Dermis microvascular lymphatic vessel endothelial cell (primary cell): ENCODE measurements at places on chromosomes 11 and 22. TPM values are rescaled to one million over a fixed set of nuclear protein-coding genes. Genes with fewer than 3 reads are reported as not detected.

CDHR5 gene
- not detected in 2 replicates for total RNA-seq

TAF6L gene
- total RNA-seq, result 23.9 and 37.4 TPM in 2 replicates

CARD18 gene
- total RNA-seq, result not detected in 2 replicates

INS gene
- total RNA-seq, result not detected in 2 replicates

SCGB2A2 gene
- not detected in 2 replicates for total RNA-seq

USH1C gene
- total RNA-seq, result not detected in 2 replicates

ANO1 gene
- not detected in 2 replicates for total RNA-seq

KCNK7 gene
- under 0.01 and 0.13 TPM in 2 replicates for total RNA-seq

AIFM3 gene
- under 0.01 and 0.13 TPM in 2 replicates for total RNA-seq

TSPAN32 gene
- total RNA-seq, result not detected in 2 replicates

NPAS4 gene
- not detected in 2 replicates for total RNA-seq

DNA sequence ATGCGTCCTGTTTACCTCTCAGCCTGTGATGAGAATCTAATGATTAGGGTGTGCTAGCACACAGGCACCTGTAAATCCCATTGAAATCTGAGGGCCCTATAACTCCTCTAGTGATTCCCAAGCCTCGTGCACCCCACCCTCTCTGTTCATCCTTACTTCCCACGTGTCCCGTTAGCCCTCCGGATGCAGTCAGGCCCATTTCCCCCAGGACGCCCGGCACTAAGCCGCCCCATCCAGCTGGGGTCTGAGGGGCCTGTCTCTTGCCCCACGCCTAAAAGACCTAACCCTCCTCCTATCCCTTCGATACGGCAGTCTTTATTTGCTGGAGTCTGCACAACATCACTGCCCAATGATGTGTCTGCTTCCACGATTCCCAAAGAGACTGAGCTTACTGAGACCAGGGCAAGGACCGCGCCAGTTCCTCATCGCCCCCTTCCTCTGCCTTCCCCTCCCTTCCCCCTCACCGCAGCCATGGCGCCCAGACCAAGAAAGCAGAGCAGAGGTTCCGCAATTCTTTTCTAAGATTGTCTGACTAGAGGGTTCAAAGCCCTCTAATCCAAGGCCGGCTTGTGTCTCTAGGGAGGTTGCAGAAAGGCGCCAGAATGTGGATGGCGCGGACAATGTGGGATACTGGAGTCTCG lies 1.1 kb upstream of the FADS2 start:
- no peak for DNase-seq

DNA sequence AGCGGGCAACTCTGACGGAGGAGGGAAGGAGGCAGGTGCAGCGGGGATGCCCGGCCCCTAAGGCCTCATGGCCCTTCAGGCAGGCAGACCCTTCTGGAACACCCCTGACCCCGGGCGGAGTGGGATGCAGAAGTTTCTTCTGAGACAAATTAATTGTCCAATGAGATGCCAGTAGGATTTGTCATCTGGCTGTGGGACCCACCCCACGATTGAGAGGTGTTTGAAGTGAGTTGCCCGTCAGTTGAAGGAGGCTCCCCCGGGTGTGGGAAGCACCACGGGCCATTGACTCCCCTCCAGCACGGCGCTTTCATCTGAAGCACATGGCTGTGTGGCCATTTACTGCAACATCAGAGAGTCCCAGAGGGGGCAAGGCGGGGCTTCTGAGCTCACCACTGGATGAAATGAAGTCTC lies 527.8 kb downstream of the BRD1 start:
- DNase-seq, result no peak

DNA sequence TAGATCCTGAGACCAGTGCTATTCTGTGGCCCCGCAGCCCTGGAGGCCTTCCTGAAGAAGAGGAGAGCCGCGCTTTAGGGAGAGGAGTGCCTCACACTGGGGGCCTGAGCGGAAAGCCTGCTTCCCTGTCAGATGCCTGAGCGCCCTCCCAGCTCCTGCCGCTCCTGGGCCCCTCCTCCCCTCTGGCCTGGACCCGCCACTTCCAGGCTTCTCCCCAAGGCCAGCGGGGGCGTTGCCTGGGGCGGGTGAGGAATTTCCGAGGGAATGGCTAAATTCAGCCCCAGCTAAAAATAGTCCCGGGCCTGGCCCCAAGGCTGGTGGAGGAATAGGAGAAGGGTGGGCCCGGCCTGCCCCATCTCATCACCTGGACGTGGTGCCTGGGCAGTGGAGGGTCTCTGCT lies 15.4 kb downstream of the ARHGEF17 start:
- DNase-seq, result no peak

DNA sequence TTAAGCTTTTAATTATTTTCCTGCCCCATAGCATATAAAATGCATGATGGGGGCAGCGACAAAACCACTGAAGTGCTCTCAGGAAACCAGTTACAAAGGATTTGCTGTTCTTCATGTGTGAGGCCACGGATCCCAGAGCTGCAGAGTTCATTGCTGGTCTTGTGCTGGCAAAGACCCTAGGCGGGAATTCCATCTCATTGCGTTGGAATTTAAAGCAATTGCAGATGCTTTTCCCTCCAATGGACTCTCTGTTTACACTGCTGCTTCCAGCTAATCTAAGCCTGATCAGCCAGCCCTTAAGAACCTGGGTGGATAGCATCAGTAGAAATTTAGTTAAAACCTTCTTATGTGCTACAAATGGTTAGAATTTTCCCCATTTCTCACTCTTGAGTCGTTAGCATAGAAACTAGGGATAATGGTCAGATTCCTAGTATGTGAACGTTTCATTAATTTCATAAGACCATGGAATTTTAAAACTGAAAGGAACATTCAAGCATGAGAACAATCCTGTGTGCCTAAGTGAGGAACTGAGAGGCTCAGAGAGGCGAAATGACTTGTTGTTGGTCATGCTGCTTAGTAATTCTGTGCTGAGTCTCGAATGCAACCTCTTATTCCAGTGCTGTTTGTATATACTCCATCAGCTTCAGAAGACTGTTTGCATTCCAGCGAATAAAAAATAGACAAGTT lies 36.1 kb upstream of the ADSL start:
- DNase-seq, result no peak

GRCh38 chr11:124898263-124898680 lies 607 bp upstream of the ROBO4 start:
- no peak for DNase-seq

DNA sequence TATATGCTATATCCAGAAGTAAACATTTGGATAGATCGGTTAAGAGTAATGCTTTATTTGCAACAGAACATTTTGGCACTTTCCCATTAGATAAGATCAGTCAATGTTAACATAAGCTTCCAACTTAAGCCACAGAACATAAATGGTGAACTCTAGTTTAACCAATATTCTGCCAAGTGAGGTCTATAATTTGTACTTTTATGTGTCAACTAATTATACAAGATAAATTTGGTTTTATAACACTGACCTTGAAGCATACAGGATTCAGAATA lies 23.5 kb upstream of the BLID start:
- no peak for DNase-seq

GRCh38 chr11:936199-936598 lies 10.5 kb downstream of the AP2A2 start:
- DNase-seq, result no peak

DNA sequence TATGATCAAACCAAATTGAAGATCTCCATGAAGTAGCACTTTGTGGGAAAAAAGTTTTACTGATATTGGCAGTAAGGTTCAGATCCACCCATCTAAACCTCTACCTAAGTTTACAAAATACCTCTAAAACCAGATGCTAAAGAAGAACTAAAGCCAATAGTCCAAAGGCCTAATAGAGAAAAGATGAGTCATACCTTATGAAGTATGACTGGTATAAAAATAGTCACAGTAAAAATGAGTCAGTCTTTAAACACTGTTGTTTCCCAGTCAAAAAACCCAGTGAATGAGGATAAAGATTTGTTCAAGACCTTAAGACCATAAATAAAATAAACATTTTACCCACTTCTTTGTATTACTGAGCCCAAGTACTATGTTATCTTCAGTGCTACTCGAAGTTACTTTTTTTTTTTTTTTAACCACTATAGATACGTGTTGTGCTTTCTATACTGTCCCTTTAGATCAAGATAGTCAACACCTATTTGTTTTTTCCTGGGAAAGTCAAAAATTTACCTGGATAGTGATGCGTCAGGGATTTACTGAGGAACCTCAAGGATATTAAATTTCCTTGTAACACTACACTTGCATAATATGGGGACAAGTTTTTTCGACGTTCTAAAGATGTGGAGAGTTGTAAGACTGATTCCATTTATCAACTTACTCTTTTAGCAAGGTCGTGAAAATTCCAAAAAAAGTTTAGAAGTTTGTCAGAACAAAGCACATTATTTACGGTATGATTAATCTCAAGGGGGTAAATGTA lies 87.3 kb downstream of the CCDC73 start:
- peak; percentile 36 for DNase-seq

DNA sequence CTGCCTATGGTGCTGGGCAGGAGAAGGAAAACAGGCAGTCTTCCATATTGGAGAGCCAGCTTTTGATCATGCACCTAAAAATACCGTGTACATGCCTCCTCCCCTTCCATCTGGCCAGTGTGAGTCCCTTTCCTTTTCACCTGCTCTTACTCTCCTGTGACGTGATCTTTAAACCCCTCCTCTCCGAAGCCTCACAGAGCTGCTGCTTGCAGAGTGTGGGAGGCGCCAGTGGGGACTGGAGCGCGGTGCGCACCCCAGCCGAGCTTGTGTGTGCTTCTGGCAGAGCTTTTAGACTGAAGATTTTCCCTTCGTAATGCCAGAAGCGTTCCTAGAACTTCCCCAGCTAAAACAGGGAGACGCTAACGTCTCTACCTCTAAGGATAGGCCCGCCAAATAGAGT lies 29.8 kb downstream of the MUC6 start:
- DNase-seq, result no peak

DNA sequence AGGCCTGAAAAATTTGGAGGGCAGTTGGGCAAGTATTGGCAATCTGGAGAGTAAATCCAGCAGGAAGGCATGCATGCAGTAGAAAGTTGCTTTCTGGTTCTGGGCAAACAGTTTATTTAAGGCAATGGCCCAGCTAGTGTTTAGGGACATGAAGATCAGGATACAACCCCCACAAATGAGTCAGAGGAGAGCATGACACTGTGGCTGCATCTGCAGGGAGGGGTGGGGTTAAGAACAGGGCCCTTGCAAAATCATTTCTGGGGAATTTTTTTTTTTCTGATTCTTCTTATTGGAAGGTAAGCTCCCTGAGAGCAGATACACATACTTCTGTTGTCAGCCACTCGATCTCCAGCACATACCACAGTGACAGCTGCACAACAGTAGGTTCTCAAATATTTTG lies 61.1 kb downstream of the FDX1 start:
- no peak for DNase-seq

GRCh38 chr11:68373815-68374501 lies 61.6 kb downstream of the LRP5 start:
- no peak for DNase-seq

DNA sequence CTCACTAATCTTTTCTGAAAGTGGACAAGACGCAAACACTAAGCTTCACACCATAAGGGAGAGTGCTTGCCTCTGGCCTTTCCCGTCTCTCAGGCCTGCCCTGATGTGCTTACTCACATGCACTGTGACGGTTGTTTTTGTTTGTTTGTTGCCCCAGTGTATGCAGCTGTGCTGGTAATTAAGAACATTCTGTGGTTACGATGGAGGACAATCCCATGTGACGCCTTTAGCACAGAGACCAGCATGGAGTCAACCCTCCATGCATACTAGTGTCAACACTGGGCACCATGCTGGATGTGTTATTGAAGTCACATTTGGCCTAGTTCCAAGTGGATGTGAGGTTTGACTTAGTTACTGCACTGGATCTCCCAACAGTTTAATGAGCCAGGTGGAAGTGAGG lies 27.8 kb upstream of the CDON start:
- no peak for DNase-seq

DNA sequence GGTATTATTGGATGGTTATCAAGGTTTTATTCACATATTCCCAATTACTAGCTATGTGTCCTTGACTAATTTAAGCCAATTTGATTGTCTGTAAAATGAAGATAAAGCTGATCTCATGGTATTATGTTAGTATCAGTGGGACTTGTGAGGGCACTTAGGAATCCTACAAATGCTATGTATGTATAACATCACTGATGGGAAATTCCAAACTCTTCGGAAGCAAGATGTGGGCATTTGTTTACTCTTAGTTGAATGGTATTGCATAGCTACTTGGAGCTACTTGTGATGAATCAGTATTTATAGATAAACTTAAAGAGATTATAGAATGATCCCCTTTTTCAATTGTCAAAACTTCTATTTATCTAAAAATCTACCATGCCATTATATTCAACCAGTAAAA lies 239.9 kb downstream of the CNTN5 start:
- DNase-seq, result no peak

DNA sequence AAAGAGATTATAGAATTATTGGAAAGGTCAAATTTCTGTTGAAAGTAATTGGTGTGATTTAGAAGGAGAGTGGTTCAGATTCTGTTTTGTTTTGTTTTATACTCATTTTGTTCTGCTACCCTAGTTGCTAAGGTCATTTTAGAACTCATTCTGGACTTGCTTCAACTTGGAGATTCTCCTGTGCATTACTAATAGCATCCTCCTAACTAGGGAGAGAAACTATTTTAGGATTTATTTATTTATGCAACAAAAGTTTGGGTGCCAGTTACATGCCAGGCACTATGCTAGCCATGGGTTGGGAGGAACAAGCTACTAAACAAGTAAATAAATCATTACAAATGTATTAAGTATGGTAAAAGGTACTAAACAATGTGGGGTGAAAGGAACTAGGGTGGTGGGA lies 84.0 kb downstream of the YAP1 start:
- DNase-seq, result no peak

DNA sequence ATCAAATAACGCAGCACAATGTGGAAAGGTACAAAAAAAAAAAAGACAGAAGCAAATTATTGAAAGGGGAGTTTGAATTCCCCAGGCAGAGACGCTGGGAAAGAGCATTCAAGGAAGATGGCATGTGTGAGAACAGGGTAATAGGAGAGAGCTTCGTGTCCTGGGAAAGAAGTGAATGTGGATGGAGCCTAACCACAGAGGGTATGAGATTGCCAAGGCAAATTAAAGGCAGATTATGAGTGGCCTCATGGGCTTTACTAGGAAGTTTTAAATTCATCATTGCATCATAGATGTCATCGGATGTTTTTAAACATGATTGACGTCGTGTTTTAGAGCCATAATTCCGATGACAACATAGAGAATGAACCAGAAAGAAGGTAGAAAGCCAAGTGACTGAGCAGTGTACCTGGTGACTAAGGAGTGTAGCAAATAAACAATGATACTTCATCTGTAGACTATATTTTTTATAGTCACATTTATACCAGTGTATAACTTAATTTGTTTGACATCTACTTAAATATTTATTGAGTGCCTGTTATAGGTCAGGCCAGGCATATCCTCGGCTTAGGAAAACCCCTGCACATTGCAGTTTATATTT lies 151.4 kb downstream of the MSANTD4 start:
- no peak for DNase-seq
